ENCODE measurements at places on chromosomes 13 and 19. TPM values are rescaled to one million over a fixed set of nuclear protein-coding genes. Genes with fewer than 3 reads are reported as not detected.

The ATP8A2 gene
- polyA plus RNA-seq, result 0.13 TPM

The RASGRP4 gene
- 4.1 TPM for polyA plus RNA-seq

The ATCAY gene
- polyA plus RNA-seq, result not detected

The SERPINE3 gene
- not detected for polyA plus RNA-seq

The SIGLEC9 gene
- 6.3 TPM for polyA plus RNA-seq

The SLITRK6 gene
- polyA plus RNA-seq, result not detected

The LSR gene
- polyA plus RNA-seq, result 12.4 TPM

The GTPBP3 gene
- polyA plus RNA-seq, result 32.2 TPM

The PIP5K1C gene
- polyA plus RNA-seq, result 26.8 TPM

The RDH8 gene
- polyA plus RNA-seq, result not detected

The ADM5 gene
- 0.63 TPM for polyA plus RNA-seq

The PTGIR gene
- polyA plus RNA-seq, result 17.3 TPM

The IL12RB1 gene
- polyA plus RNA-seq, result 0.69 TPM

The PLEKHA4 gene
- polyA plus RNA-seq, result 193 TPM

The IGFLR1 gene
- polyA plus RNA-seq, result 10.9 TPM

The C19orf67 gene
- polyA plus RNA-seq, result not detected

The THSD8 gene
- not detected for polyA plus RNA-seq

The IL11 gene
- not detected for polyA plus RNA-seq

The APOC4 gene
- polyA plus RNA-seq, result not detected

The MYBPC2 gene
- polyA plus RNA-seq, result not detected

The ATP4B gene
- not detected for polyA plus RNA-seq

The UPK1A gene
- polyA plus RNA-seq, result 1.5 TPM

Measured in aorta (tissue), 5 donors.